ENCODE measurements at places on chromosomes 4 and X.

- no peak for DNase-seq
Measured at GRCh38 chrX:12988797-12989196, 13.9 kb downstream of the TMSB4X start.

DNA sequence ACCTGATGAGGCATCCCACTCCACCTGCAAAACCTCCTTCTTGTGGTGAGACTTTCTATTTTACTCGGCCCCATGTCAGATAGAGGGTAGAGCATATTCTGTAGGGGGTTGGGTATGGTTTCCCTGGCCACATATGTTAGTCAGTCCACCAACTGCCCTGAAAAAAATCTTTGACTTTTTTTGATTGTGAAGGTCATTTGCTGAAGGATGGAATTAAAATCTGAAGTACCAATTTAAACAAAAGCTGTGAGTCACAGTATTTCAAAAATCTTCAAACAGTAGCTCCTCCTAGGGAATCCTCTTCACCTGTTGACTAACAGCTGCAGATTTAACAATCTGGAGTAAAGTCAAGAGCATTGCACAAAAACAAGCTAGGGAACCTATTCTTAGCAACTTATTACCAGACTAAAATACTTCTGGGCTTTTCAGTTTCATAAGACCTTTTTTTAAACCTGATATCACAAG is 8.0 kb upstream of the CCDC110 start:
- no peak for DNase-seq

DNA sequence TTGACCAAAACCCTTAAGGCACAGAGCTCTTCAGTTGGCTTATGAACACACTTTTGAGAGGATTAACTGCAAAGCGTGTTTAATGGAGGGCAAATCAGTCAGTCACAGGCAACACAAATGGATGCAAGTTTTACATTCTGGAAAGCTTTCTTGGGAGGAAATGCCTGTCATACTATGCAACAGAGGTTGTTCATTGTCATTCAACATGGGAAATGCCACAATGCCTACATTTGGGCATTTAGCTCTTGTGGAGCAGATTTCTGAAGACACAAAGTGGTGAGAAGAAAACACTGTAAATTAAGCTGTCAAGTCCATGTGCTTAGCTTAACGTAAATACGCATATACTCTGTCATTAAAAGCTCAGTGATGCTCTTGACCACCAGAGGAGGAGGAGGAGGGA is 41.1 kb downstream of the CBLL2 start:
- DNase-seq: no peak

DNA sequence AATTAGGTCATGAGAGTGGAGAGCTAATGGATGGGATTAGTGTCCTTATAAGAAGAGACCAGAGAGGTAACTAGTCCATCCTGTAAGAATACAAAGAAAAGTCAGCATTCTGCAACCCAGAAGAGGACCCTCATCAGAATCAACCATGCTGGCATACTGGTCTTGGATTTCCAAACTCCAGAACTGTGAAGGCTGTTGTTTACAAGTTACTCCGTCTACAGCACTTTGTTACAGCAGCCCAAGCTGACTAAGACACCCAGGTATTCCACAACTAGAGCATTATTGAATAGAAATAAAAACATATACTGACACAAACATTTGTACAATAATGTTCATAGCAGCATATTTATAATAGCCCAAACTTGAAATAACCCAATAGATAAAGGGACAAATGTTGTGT is 9.2 kb downstream of the TMEM156 start:
- no peak for DNase-seq

GRCh38 chr4:168695288-168695687 is 198.4 kb downstream of the PALLD start:
- no peak for DNase-seq

GRCh38 chr4:81808011-81808672 is 336.4 kb upstream of the RASGEF1B start:
- no peak for DNase-seq

- no peak for DNase-seq
Measured at GRCh38 chrX:21503593-21503992, 129.4 kb downstream of the CNKSR2 start.

DNA sequence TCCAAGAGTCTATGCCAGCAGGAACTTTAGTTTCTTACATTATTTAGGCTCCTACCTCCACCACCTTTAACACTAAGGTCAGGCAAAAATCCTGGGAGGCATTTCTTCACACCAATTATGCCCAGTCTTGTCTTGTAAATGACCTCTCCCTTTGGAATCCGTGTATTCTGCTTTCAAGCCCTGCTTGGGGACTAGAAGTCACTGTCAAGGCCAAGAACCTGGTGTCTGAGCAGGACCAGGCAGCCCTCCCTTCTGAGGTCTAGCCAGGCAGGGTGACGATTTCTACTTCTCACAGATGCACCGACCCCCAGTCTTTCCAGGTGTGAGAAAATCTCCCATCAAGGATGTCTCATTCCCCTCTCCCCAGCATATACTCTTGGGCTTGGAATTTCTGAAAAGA is 82.7 kb upstream of the C1QTNF7 start:
- no peak for DNase-seq

DNA sequence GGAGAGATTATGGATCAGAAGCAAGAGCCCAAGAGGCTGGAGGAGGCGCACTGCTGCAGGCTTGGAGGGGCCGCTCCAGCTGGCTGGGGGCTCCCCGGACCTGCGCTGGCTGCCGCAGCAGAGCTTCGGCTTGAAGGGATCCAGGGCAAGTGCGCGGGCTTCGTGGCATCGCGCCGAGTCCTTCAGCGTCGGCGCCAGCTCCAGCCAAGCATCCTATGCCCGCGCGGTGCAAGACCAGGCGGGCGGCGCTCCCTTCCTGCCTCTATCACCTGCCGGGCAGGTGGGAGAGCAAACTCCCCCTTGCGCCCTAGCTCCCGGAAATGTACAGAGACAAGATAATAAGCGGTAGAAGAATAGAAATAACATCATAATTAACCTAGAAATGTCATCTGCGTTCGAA is 10.5 kb upstream of the UCP1 start:
- DNase-seq: peak; percentile 49

GRCh38 chr4:17709763-17710068 is 71.7 kb downstream of the FAM184B start:
- DNase-seq: no peak

GRCh38 chr4:165325732-165326512 is 1.5 kb upstream of the MSMO1 start:
- DNase-seq: no peak

- DNase-seq: no peak
Measured at GRCh38 chrX:41895826-41896225, 27.5 kb downstream of the CASK start.

GRCh38 chr4:75948822-75949444 is 8.1 kb upstream of the NAAA start:
- DNase-seq: no peak

- DNase-seq: no peak
Measured at GRCh38 chrX:101385026-101385684, 836 bp downstream of the BTK start.

GRCh38 chrX:40538406-40538805 is 42.4 kb upstream of the ATP6AP2 start:
- no peak for DNase-seq

DNA sequence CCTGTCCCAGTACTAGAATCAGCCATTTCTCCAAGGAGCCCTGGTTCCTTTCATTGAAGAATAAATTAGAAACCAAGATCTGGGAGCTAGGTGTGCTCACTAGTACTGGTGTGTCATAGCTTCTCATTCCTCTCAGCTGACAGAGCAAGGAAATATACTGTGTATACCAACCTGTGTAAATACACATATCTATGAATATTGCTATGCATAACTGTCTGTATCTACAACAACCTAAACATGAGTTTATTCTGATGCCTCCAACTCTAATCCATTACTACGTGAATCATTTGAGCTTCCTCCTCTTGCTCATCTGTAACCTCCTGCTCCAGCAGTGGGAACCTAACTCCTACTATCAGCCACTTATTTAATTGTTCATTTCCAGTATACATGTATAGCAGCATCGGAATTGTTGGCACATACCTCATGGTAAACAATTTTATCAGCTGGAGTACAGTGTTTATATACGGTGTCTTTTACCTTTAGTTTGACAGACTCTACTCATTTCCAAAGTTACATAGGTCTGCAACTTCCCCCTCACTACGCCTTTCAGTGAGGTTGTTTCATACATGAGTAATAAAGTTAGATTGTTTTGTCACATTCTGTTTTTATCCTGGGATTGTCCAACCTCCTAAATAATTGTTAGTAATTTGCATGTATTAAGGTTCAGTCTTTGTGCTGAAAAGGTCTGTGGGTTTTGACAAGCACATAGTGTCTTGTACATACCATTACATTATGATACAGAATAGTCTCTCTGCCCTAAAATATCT is 7.1 kb upstream of the SCRG1 start:
- no peak for DNase-seq
